ENCODE measurements at places on chromosomes 3 and 15.

DNA sequence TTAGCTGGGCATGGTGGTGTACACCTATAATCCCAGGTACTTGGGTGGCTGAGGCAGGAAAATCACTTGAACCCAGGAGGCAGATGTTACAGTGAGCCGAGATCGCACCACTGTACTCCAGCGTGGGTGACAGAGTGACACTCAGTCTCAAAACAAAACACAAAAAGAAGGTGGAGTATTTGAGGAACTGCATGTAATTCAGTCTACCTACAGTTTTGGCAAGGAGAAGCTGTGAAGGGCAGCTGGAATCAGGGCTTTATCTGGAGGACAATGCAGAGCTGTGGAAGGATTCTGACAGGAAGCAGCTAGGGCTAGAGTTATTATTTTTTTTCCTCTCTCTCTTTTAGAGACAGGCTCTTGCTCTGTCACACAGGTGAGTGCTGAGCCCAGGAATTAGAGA is 6.8 kb downstream of the H1-8 start:
- no peak for DNase-seq

DNA sequence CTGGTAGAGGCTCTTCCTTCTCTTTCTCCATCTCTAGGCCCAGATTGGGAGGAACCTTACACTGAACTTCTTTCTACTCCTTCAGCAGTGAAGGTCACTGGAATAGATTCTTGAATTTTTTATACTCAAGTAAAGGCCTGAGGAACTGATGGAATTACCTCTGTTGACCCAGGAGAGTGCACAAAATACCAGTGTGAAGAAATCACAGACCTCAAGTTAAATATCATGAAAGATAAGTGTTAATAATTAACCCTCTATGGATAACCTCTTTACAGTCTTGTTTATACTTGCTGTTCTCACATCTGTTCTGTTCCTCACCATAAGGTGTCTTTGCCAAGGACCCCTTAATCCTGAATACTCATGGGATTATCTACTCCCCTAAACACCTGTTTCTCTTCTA is 244.4 kb upstream of the STAC start:
- DNase-seq, result no peak

DNA sequence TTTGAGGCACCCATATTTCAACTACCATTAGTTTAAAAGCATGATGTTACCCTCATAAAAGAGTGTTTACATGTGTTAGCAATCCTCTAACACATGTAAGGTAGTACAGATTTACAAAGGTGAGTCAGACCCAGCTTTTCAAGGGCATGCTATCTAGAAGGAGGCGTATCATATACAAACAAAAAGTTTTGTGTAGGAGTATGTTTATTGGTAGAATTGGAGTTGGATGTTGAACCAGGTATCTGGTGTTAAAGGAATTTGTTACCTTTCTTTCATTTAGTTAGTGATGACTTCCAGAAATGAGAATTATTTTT is 2.4 kb downstream of the HACD3 start:
- DNase-seq, result no peak

- no peak for DNase-seq
These were observed 106.7 kb upstream of the FHIT start for GRCh38 chr3:61357902-61358301.

DNA sequence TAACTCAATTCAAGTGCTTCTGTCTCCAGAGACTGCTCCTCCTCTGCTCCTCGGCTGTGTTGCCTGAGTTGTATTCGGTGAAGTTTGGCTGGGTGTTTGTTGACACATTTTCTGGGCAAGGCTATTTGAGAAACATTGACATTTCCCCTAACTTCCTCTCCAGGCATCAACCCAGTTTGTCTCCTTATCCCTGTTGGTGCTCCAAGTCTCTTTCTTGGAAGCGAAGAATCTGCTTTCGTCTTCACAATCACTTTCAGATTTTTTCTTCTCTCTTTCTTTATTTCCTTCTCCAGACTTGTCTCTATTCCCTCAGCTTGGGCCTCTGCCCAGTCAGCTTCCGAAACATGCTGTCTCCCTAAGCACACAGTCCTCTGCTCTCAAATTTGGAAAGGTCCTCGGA is 84.7 kb downstream of the ETV5 start:
- DNase-seq, result no peak

DNA sequence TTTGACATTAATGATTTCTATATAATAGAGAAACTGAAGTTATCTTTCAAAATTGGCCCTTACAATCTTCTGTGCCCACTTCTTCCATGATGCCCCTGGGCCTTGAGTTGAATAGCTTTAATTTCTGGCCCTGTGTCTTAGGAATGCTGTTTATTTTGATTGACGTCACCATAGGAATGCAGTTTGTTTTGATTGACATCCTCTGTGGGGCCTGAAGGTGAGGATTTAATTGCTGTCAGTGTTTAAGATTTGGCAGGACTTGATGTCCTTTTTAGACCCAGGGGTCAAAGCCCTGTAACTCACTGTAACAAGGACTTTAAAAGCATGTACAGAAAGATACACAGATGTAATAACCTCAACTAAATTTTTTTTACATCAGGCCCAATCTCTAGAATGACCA is 83.3 kb downstream of the GLDN start:
- no peak for DNase-seq

- DNase-seq, result no peak
These were observed 2.0 kb downstream of the XRN1 start for GRCh38 chr3:142445816-142446254.

GRCh38 chr3:131107637-131108433 is 81.2 kb downstream of the NEK11 start:
- DNase-seq, result no peak

GRCh38 chr3:187019542-187020072 is 89.3 kb downstream of the ST6GAL1 start:
- no peak for DNase-seq

- no peak for DNase-seq
These were observed 172.7 kb downstream of the ZBTB20 start for GRCh38 chr3:114974387-114974786.

GRCh38 chr3:79154865-79155264 is 612.9 kb downstream of the ROBO1 start:
- no peak for DNase-seq

DNA sequence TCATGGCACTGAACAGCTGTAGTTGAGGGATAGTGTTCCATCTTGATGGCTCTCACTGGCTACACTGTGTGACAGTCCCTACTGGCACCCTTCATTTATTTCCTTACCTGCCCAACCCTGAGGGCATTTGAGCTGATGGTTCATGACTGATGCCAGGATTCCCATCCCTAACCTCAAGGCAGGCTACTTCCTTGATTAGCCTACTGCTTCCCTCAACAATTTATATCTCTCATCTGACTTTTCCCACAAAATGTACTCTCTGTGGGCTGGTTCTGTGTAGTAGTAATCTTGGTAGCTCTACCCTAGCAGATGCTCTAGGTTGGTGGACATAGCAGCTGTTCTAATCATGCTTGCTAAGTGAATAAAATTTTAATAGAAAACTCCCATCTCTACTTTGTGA is 106.0 kb downstream of the THRB start:
- DNase-seq, result no peak

DNA sequence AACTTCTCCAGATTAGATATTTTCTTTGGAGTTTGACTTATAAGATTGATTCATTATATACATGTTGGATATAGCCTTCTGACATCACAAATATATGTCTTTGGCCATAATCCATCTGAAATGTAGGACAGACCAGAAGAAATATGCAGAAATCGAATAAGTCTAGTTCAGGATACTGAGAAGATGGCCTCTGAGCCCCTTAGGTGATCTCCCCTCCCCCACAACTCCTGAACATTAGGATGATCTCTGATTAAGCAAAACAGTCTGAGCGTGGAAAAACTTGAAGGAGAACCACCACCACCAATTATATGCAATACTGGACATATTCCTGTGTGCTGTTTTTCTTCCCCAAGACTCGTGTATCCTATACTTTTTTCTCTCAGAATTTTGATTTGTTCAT is 3.2 kb downstream of the SETD5 start:
- no peak for DNase-seq

- DNase-seq, result no peak
These were observed 3.2 kb downstream of the CNBP start for GRCh38 chr3:129180461-129180860.

DNA sequence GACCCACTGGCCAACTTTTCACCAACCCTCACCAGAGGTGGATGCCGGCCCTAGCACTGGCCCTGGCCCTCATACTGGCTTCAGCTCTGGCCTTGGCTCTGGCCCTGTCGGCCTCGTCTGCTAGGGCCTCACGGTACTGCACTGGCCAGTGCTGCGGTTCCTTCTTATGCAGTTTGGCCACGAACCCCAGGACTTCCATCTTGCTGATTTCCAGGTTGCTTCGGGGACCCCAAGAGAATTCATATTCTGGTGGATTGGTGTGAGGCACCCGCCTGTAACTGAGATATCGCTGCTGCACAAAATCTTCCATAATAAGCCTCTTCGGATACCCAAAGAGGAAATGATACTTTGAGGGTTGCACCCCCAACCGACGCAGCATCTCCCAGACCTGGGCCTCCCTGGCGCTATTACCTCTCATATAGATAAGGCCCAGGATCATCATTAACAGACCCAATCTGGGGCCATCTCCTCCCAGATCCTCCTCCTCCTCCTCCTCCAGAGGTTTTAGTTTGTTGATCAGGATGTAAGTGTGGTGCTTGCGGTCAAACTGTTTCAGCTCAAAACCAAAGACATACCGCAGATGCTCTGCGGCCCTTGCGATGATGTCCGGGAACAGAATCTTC is 883 bp downstream of the MAGEF1 start:
- DNase-seq, result no peak

DNA sequence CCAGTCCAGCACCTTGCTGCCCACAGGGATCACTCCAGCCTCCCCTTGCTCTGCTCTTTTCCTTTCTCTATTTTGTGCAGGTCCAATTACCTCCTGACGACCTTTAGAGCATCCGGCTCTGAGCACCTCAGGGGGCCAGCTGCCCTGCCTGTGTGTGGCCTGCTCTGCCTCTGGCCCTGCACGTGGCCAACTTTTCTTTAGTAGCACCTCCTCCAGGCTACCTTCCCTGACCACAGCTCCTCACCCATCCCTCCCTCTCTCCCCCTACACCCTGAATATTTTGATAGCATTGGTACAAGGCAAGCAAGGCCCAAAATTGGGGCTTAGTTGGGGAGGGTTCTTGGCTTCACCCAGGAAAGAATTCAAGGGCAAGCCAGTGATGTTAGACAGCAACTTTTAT is 66.9 kb upstream of the PRR20G start:
- DNase-seq, result no peak

GRCh38 chr3:58623961-58624360 is 42.6 kb downstream of the FAM3D start:
- no peak for DNase-seq

- no peak for DNase-seq
These were observed 37.9 kb upstream of the MUC13 start for GRCh38 chr3:124972457-124972856.

DNA sequence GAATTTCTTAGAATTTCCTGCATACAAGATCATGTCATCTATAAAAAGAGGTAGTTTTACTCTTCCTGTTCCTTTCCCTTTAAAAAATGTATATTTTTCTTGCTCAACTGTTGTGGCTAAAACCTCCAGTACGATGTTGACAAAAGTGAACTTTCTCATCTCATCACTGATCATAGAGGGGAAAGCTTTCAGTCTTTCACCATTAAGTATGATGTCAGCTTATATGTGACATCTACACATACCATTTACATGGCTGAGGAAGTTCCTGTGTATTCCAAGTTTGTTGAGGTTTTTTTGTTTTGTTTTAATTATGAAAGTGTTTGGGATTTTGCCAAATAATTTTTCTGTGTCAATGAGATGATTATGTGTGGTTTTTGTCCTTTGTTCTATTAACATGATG is 173.6 kb downstream of the PLD1 start:
- DNase-seq, result no peak

- no peak for DNase-seq
These were observed 1114.2 kb downstream of the NSUN3 start for GRCh38 chr3:95177096-95177495.

DNA sequence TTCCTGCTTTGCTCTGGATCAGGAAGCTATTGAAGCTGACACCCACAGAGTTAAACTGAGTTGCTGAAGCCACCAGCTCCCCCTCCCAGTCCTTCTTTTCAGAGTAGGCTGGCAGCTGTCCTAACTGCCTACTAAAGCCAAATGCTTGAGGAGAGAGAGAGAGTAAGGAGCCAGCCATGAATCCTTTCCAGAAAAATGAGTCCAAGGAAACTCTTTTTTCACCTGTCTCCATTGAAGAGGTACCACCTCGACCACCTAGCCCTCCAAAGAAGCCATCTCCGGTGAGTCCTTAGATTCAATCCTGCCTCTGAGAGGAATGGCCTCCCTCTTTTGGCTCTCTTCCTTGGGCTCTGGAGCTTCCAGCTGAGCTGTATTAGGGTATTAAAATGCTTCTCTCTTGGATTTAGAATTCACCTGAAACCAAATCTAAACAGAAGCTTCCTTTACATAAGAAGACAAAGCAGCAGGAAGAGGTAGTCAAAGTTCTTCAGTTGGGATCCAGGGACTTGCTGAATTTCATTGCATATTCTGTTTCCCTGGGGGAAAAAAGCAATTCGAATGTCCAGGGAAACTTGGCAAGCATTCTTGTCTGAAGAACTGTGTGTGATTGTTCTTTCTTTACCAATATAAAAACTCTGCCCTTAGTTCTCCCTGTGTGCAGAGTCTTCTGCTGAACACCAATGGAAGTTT is at the start of gene SLC15A2:
TSS of gene SLC15A2 (plus strand) at position 101 of the 690 bp plus-strand sequence. CDS start at position 177, 76 bp downstream.
- no peak for DNase-seq

DNA sequence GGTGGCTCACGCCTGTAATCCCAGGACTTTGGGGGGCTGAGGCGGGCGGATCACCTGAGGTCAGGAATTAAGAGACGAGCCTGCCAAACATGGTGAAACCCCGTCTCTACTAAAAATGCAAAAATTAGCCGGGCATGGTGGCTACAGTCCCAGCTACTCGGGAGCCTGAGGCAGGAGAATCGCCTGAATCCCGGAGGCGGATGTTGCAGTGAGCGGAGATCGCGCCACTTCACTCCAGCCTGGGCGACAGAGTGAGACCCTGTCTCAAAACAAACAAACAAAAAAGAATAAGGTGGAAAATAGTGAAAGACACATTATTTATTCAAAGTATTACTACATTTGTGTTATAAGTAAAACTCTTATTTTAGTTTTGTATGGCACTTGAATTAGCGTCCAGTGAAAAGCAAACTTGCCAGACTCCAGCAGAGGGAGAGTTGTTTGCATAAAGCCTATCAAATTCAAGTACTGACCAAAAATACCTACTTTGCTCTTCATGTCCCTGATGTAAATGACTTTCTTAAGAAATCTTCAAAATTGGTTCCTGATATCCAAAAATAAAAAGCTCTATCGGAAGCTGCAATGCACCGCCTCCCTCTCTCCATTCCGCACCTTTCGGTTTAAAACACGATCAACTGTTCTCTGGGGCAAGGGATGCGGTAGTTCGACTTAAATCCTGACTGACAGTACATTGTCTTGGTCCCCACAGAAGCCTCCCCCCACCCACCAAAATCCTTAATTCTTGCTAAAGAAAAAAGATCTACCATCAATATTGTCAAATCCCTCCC is 1.2 kb downstream of the TRPM7 start:
- no peak for DNase-seq

GRCh38 chr3:195666-196065 is 897 bp upstream of the CHL1 start:
- no peak for DNase-seq

- no peak for DNase-seq
These were observed 931.6 kb upstream of the CFAP20DC start for GRCh38 chr3:59981377-59981776.
